Suppressor macrophage treated with lipopolysaccharide for 4 hours (primary cell): ENCODE measurements at places on chromosomes 4 and X.

DNA sequence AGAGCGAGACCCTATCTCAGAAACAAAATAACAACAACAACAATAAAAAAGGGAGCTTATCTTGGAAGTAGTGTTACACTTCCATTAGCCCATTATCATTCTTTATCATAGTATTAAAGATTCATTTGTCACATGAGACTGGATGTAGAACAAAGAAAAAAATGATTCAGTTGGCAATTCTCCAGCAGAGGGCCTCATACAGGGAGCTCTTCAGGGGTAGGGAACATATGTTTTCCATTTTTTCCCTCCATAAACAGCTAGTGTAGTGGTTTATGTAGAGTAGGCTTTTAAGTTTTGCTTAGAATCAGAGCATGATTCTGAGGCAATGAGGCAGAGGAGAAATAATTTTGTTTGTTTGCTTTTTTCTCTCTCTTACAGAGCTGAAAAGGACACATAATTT lies 5.8 kb downstream of the CPE start:
- no peak for DNase-seq

DNA sequence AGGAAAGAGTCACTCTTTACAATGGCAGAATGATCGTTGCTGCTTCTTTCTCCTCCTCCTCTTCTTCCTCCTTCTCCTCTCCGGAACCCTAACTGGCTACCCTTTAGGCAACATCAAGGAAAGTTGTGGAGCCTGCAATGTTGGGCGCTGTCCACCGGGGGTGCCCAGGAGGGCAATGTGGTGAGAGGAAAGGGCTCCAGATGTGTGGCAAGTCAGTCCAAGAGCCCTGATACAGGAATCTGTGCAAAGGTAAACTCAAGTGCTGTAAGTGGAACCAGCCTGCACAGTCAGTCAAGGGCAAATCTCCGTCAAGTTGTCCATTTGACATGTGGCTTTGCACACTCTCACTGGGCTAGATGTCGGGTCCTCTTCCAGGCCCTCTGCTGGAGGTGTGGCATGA lies 2.8 kb downstream of the RTL5 start:
- DNase-seq = peak; percentile 20

- DNase-seq = no peak
Observed at GRCh38 chr4:54819034-54819433, 161.3 kb downstream of the KIT start.

- no peak for DNase-seq
Observed at GRCh38 chr4:119570401-119570800, 58.2 kb downstream of the PDE5A start.

DNA sequence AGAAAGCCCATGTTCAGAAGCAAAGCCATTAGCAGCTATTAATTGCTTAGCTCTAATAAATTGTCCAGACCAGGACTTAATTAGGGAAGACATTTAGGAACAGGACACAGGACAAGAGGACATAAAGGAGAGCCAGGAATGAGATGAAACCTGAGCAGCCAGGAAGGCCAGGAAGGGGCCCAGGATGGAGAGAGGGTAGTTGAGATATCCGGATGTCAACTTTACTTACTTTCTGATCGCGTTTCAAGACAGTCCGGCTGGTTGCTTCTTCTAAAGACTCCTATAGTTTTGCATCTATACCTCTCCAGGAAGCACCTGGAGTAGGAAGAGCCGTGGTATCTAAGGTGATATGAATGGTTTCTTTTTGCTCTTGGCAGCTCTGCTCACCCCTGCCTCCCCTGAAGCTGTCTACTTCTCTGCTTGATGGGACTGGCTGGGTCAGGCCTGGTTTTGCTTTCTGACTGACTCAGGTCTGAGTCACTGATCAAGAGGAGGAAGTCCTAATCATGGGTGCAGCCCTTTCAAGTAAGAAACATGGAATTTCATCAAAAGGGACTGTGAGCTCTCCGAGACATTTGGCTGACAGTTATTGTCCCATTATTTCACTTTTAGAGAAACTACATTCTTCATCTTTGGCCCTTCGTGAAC lies 733.3 kb downstream of the RPA4 start:
- peak; percentile 79 for DNase-seq

DNA sequence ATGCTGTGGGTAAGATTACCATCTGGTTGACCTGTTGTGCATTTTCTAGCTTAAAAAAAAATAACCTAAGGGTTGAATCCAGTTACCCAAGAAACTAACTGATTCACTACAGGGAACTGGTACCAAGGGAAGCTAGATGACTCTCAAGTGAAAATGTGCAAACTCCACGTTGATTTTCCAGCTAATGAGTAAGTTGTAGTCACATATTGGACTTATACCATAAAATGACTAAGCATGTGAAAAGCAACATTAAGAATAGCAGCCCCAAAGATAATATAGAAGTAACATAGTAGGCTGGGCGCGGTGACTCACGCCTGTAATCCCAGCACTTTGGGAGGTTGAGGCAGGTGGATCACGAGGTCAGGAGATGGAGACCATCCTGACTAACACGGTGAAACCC lies 270.9 kb downstream of the SPRY1 start:
- no peak for DNase-seq

GRCh38 chrX:38805432-38806389 lies 4.5 kb downstream of the MID1IP1 start:
- DNase-seq = peak; percentile 86

- no peak for DNase-seq
Observed at GRCh38 chr4:103998756-103999155, 279.0 kb upstream of the TACR3 start.

GRCh38 chr4:44912980-44913379 lies 186.6 kb upstream of the GNPDA2 start:
- DNase-seq = no peak

DNA sequence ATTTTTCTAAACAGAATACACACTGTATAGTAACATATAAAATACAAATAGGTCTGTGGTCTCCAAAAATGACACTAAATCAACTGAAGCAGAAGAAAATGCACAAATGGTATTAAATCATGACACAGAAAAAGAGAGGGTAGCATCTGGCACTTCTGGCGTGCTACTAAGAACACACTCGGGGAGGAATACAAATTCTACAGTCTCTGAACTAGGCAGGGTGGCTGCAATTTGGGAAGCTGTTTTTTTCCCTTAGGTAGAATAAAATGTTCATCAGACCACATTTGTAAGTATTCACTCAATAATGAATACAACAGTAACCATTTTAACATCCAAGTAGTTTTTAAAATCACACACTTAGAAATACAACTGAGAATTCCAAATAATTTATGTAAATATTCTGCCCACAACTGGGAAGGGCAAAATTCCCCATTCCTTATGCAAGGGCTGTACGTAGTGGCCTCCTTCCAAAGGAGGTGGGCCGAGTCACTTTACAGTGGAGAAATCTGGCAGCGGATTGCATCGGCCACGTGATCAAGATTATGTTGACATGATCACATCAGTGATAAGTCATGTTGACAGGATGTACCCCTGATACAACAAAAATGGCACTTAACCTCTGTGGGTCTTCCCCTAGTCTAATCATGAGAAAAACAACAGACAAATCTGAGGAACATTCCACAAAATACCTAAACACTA lies 101.1 kb downstream of the TSPAN5 start:
- no peak for DNase-seq

GRCh38 chrX:130594453-130594916 lies 192.7 kb downstream of the RBMX2 start:
- no peak for DNase-seq

DNA sequence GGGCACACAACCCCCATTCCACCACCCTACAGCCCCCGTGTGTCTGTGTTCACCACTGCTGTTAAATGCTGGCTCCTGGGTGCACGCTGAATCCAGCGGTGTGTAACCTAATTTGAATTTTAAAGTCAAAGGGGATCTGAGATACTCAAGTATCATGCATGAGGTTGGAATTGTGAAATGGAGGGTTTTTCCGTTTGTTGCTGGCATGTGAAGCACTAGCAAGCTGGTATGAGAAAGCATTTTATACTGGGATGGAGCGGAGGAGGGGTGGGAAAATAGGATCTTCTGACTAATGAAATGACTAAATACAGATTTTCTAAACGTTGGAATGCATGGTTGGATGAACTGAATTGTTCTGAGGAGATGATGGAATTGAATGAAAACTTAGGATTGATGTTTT lies 36.9 kb upstream of the FAT1 start:
- DNase-seq = no peak

- DNase-seq = no peak
Observed at GRCh38 chr4:76584241-76585152, 149.5 kb downstream of the SHROOM3 start.

- no peak for DNase-seq
Observed at GRCh38 chr4:53961351-53961750, 103.1 kb downstream of the CHIC2 start.

- DNase-seq = peak; percentile 56
Observed at GRCh38 chr4:94595880-94596483, 144.2 kb downstream of the PDLIM5 start.

GRCh38 chrX:154305541-154306205 lies 10.1 kb downstream of the TKTL1 start:
- DNase-seq = peak; percentile 36

DNA sequence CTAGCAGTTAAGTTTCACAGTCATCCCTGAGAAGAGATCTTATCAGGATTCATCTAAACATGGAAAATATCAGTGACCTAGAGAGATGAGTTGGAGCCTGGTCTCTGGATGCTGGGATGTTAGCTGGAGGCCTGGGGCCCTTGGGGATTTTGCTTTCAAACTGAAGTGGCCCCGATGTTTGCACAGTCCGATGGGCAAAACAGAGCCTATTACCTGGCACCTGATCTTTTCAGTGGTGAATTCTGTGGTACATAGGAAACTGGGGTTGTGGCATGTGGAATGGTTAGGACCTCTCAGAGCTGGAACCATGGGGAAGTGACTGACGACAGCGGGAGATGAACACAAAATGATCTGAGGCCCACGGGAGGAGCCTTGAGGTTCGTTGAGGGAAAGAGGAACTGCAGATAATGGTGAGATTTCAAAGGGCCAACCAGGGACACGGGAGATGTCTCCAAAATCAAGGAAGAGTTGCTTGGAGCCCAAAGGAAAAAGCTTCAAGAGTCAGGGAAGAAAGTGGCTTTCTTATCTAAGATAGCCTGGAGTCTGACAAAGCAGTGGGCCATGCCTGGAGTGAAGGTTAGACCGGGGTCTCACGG lies 17.8 kb upstream of the TENM3 start:
- no peak for DNase-seq

DNA sequence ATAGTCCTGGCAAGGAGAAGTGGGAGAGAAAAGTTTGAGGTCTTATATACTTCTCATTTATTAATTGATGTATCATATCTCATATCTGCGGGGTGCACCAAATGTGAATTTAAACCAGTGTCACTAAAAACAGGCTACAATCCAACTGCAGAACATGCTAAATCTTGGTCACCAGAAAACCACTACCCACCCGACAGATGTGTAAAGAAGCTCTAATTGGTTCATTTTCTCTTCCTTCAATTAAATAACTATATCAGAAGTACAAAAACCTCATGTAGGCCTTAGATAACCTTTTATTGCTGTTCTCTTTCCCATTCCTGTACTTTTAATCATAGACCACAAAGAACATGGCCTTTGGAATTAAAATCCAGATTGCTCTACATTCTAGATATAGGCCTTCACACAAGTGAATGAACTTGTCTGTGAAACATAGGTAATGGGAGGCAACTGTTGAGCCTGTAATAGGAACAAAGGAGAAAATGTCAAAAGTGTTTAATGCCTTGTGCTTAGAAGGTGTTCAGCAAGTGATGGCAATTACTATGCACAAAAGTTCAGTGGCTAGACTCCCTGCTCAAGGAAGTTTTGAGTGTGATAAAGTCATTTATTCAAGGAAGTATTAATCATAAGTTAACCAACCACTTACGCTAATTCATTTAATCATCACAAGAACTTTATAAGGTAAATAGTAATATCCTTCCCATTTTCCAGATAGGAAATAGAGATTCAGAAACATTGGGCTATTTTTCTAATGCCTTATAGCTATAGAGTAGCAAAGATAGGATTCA lies 425.6 kb downstream of the INPP4B start:
- DNase-seq = no peak

GRCh38 chrX:41541386-41541785 lies 94.2 kb downstream of the NYX start:
- DNase-seq = no peak

GRCh38 chr4:45580334-45580733 lies 543.5 kb downstream of the GABRG1 start:
- DNase-seq = no peak

GRCh38 chrX:43682726-43683125 lies 26.6 kb downstream of the MAOA start:
- no peak for DNase-seq

DNA sequence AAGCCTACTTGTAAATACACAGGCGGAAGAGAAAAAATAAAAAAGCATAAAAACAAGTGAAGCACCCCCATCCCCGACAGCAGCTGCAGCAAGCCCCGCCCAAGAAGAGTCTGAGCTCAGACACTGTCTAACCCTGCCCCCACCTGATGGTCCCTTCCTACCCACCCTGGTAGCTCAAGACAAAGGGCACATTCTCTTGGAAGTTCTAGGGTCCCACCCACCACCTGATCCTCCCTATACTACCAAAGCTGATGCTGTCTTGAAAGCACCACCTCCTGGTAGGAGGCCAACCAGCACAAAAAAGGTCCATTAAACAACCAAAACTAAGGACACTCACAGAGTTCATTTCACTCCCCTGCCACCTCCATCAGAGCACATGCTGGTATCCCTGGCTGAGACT lies 308.2 kb downstream of the KLHL13 start:
- no peak for DNase-seq

GRCh38 chrX:103536071-103536470 lies 16.8 kb upstream of the RAB40A start:
- no peak for DNase-seq

- DNase-seq = no peak
Observed at GRCh38 chr4:2484185-2484584, 15.3 kb downstream of the RNF4 start.

GRCh38 chr4:158535130-158535614 lies 13.5 kb downstream of the RXFP1 start:
- peak; percentile 96 for DNase-seq

- no peak for DNase-seq
Observed at GRCh38 chr4:184879271-184879670, 53.5 kb upstream of the ACSL1 start.
